ENCODE measurements at places on chromosomes 5 and 9.
A peak's percentile ranks its signal among the peaks of the same experiment; 100 is the strongest.

DNA sequence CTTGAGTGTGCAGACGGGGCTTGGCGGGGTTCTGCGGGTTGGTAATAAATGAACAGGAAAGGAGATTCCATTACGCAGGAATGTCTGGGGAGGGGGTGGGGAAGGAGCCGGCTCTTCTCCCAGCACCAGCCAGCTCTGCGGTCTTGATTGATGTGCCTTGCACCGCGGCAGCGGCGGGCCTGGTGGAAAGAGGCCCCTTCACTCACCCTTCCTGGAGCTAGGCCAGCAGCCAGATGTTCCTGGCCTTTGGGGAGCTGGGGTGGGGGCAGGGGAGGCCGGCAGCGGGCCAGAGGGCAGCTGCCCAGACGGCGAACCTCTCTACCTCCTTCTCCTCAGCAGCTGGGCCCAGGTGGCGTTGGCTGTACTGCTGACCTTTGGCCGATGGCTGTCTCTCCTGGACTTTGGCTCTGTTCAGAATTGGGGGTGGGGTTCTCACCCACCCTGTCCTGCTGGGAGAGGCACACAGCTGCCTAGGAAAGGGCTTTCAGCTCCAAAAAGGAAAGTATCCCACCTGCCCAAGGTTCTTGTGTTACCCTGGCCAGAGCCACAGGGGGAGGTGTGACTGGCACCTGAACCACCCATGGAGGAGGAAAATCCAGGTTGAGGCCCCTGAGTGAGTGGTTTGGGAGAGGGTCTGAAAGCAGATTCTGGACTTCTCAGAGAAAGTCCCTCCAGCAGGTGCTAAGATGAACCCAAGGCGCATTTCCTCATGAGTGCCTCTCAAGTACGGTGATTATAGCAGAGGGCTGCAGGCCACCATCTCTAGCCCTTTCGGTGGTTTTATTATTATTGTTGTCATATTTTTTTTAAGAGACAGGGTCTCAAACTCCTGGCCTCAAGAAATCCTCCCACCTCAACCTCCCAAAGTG is 58.0 kb upstream of the SYNPO start:
- DNase-seq: no peak

DNA sequence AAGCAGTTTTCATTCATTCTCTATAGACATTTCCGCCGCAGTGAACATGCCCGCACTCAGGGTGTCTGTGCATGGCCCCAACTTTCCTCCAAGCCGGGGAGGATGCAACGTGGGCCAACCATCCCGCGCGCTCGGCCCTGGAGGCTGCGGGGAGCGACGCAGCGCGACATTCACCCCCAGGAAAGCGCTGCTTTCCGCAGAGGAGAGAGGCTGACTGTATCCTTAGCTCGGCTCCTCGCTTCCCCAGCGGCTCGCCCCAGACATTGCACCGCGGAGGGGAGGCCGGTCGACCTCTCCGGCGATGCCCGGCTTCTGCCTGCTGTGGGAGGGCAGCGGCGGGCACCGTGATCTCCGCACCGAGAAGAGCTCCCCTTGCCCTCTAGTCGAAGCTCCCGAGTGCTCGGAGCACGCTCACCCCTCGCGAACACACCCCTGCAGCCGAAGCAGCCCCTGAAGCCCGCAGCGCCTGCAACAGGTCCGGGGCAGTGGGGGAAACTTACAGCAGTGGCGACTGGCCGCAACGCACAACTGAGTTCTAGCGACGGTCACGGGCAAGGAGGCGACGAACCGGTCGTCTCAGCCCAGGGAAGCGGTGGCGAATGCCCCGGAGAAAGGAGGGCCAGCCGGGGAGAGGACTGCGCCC is 600 bp downstream of the ENC1 start:
- peak; percentile 73 for DNase-seq

DNA sequence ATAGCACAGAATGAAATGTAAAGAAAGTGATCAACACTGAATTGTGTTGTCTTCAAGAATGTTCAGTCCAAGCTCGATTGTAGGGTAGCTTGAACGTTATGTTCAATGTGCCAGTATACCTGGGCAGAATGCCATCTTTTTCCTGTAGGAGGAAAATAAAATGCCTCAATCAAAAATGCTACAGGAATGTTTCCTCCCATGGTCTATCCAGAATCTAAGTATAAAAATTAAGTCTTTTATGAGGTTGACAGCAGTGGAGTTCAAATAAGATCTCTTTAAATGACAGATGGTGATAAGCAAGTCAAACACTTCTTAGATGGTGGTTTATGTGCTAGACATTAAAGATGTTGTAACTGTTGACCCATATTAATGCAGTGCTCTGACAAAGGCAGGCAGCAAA is 488.6 kb downstream of the CSNK1G3 start:
- DNase-seq: no peak

DNA sequence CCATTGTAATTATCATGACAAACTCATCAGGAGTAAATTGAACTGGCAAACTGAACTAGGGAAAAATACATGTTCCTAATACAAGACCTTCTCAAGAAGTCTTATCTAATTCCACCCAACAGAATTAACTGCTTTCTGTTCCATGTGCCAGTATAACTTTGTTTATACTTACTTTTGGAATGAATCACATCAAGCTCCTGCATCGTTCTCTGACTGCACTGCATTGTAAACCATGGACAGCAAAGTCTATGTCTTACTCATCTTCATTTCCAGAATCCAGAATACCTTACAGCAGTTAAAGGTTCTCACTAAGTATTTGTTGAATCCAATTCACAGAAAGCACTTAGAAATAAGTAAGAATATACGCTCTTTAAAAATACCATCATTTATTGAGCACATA is 102.8 kb downstream of the PLK2 start:
- no peak for DNase-seq

DNA sequence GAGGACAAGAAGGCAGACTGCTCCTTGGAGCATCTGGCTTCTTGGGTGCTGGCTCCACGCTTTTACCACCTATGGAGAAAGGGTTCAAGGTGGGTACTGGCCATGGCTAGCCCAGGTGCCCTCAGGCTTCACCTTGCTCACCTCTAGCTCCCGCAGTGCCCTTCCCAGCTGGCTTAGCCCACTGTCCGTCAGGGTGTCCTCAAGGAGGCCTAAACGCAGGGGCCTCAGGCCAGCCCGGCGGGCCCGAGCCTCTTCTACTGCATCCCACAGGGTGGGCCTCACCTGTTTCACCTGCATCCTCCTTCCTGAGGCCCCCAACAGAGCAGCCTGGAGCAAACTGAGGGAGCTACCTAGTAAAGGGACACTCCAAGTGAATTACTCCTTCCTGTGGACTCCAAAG is 9.1 kb downstream of the SLC35A4 start:
- no peak for DNase-seq

- peak; percentile 70 for DNase-seq
Measured at GRCh38 chr9:129282731-129283211, 104.7 kb upstream of the IER5L start.

DNA sequence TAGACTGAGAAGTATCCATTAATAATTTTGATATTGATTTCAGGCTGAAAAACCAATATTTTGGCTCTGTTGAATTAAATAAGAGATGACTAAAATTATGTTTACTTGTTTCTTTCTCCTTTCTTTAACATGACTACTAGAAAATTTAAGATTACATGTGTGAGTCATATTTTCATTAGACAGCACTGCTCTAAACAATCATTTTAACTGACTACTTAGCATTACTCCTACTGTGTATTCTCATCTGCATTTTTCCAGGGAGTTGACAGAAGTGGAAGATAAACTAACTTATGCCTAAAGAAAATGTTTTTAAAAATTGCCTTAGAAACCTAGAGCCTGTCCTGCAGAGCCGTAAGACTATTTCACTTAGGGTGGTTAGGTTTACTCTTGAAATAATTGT is 29.1 kb downstream of the TNC start:
- DNase-seq: no peak

GRCh38 chr5:149338364-149338763 is 6.9 kb upstream of the GRPEL2 start:
- no peak for DNase-seq

GRCh38 chr5:158175934-158176481 is 317.1 kb upstream of the CLINT1 start:
- no peak for DNase-seq

GRCh38 chr5:149887622-149888183 is 56.9 kb downstream of the PDE6A start:
- DNase-seq: no peak

DNA sequence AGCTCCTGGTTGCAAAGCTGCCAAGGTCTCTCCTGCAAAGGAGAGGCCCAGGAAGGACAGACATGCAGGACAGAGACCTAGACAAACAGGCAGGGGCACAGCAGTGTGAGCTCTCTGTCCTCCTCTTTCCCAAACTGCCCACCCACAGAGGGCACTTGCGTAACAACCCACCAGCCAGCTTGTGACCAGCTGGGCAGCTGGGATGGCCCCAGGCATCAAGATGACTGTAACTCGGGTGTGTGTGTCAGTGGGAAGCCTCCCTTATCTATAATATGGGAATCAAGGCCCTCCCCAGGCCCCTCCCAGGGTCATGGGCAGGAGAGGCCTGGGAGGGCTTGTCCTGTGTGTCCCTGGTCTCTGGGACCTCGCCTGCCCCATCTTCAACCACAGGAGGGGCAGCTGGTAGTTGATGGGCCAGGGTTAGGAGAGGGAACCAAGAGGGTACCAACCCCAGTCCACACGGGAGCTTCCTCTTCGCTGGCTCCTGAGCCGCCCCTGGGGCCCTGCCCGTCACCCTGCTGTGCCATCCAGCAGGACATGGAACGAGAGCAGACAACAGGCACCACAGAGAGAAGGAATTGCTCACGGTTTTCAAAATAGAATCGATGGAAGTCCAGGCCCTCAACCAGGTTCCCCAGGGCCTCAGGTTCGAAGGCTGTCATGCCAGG is 37.9 kb downstream of the SLC6A7 start:
- no peak for DNase-seq

- DNase-seq: no peak
Measured at GRCh38 chr5:38551030-38552017, 5.1 kb downstream of the LIFR start.

DNA sequence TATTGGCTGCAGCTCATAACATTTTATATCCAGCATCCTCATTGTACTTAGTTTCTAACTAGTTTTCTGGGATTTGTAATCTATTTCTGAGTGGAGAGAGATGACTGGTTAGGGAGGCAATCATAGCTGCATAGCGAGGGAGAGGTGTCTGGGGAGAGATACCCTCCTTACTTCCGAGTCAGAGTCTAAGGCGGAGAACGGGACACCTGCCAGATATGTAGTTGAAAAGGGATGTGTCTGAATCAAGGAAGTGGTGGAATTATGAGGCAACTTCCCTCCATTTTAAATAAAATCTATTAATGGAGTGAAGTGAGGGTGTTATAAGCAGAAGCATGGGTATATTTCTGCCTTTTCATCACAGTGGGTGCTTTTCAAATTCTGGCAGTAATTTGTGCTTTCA is 126.5 kb downstream of the MAST4 start:
- no peak for DNase-seq

- DNase-seq: no peak
Measured at GRCh38 chr5:66653325-66653724, 57.1 kb downstream of the MAST4 start.

DNA sequence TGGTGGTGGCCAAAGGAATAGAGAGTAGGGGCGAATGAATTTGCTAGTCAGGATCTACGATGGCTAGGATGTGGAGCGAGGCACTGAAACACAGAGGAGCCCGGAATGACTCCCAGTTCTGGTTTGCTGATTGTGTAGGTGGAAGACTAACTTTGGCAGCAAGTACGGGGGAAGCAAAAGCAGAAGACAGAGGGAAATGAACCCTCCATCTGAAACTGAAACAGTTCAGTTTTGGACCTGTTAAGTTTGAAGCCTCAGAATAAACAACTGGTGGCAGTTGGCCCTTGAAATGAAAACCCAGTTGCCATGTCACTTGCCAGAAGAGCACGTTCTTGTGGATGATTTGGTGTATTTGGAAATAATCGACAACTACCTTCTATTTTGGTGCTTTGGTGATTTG is 15.4 kb upstream of the SMIM15 start:
- no peak for DNase-seq

GRCh38 chr5:95962785-95963184 is 1.1 kb upstream of the ELL2 start:
- no peak for DNase-seq

DNA sequence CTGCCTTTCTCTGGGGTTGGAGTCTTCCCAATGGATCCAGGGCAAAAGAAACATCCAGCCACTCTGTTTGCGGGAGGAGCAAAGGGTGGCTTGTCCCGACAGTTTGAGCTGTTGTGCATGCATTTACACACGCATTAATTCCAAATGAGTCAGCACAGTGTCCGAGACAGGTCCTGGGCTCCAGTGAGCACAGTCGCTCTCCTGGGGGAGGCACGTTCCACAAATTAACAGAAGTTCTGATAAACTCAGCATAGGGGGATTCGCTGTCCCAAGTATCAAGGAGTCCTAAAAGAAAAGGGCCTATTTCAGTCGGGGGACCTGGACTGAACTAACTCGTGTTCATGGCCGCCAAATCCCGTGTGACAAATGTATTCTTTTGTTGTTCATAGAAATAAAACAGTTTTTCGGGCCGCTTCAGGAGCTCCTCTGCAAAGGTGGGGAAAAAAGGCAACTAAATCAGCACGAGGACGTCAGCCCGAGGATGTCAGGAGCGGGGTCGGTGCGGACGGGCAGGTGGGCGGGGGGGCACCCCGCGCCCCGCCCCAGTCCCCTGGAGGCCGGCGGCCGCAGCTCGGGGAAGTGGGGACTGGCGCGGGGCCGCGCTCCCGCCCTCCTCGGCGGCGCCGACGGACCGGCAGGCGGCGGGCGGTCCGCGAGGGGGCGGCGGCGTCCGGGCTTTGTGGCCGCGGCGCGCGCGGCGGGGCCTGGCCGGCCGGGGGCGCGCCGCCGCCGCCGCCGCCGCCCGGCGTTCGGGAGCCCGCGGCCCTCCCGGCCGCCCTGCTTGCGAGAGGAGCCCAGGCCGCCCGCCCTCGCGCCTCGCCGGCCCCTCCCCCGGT is at the start of gene MSANTD3:
Gene MSANTD3 (plus strand): TSS at position 614 of the 836 bp plus-strand sequence. CDS start 14,796 bp downstream, outside the sequence.
- DNase-seq: peak; percentile 86

GRCh38 chr9:34723141-34723540 is 13.2 kb upstream of the CCL21 start:
- DNase-seq: no peak

- DNase-seq: no peak
Measured at GRCh38 chr9:129471201-129472019, 149.5 kb downstream of the C9orf50 start.

DNA sequence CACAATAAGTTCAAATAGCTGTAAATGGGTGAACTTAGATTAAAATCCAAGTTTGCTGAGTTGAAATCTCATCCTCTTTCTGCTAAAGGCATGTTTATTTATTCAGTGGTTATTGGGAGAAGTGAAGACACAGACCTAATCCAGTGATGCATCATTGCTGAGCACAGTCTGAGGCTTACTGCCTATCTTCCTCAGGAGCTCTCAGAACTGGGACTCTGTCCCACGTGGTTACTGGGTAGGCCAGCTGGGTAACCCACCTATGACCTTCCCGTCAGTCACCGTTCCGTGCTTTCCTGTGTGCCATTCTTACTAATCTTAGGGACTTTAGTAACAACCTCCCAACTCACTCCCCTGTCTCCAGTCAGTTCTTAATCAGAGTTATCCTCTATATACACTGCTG is 226.8 kb upstream of the ATP10B start:
- DNase-seq: no peak

- no peak for DNase-seq
Measured at GRCh38 chr5:103589357-103589756, 26.8 kb upstream of the NUDT12 start.

Data from aorta (tissue), 5 donors.